ENCODE measurements at places on chromosomes 7 and 10.

DNA sequence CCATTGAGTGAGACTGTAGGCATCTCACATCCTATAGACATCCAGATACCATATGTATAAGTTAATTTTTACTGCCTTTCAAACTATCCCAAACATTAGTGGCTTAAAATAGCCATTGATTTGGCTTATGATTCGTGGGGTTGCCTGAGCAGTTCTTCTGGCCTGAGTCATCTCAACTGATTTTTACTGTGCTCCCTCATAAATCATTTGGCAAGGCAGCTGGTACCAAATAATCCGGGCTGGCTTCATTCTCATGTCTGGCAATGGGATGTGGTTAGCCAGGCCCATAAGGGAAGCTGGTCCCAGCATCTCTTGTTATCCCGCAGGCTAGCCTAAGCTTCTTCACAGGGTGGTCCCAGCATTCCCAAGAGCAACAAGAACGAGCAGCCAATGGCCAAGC, 6.7 kb upstream of the LRGUK start:
- no peaks in the 10 kb centered on the region for H3K27me3 ChIP-seq
- H3K4me3 ChIP-seq = no peak overlapping the region
- DNase-seq = no peak
- H3K36me3 ChIP-seq = no peaks in the 10 kb centered on the region
- H3K27ac ChIP-seq = no peak overlapping the region

- no peak overlapping the region for H3K4me3 ChIP-seq
- no peaks in the 10 kb centered on the region for H3K4me1 ChIP-seq
- no peaks in the 10 kb centered on the region for H3K36me3 ChIP-seq
- no peaks in the 10 kb centered on the region for H3K27me3 ChIP-seq
Measured at GRCh38 chr7:81560708-81561107, 209.1 kb downstream of the HGF start.

DNA sequence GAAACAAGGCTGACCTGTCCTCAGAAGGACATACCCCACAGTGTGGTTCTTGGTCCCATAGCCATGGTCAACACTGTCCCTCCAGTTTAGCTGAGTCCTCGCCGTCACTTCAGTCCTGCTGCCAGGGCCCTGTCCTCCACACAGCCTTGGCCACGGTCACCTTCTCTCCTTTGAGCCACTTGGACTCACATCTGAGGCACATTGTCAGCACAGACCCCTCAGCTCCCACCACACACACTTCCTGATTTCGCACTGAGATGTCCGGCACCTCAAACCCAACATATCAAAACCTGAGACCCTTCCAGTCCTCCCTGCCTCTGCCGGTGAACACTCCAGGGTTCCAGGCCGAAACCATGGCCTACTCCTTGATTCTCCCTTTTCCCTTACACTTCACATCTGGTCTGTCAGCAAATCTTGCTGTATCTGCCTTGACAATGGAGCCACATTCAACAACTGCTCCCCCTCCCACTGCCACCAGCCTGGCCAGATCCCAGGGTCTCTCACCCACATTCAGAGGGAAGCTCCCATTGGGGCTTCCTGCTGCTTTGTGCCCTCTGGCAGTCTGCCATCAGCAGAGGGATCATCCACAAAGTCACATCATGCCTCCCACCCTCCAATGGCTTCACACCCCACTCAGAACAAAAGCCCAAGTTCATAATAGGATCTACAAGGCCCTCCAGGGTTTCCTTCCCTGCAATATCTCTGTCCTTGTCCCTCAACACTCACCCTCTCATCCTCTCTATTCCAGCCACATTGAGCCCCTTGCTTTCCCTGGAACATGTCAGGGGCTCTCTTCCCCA, 219.6 kb upstream of the SHH start:
- no peak overlapping the region for H3K4me3 ChIP-seq
- DNase-seq = no peak
- H3K27ac ChIP-seq = no peak overlapping the region
- no peaks in the 10 kb centered on the region for H3K4me1 ChIP-seq
- H3K27me3 ChIP-seq = no peaks in the 10 kb centered on the region

- no peaks in the 10 kb centered on the region for H3K27me3 ChIP-seq
- peak within 1 kb of the TSS; percentile 6 for H3K27ac ChIP-seq
- H3K4me3 ChIP-seq = no peak within 1 kb of the TSS
- no peak for DNase-seq
- no peaks in the 10 kb centered on the region for H3K4me1 ChIP-seq
Measured at GRCh38 chr10:73655990-73656298, at the start of gene SYNPO2L. Gene SYNPO2L (minus strand): TSS chr10:73656029. CDS start chr10:73655922, 107 bp downstream.

- H3K36me3 ChIP-seq = no peaks in the 10 kb centered on the region
- peaks cover 10% of the 10 kb centered on the region for H3K4me1 ChIP-seq
- no peak overlapping the region for H3K27ac ChIP-seq
- no peak for DNase-seq
- no peak overlapping the region for H3K4me3 ChIP-seq
- H3K27me3 ChIP-seq = no peaks in the 10 kb centered on the region
Measured at GRCh38 chr7:28192786-28193585, 12.4 kb upstream of the JAZF1 start.

Data from adrenal gland (tissue), 19 donors.